Effector CD8-positive, alpha-beta T cell (primary cell): ENCODE measurements at places on chromosomes 3 and 15.

- DNase-seq = no peak
These were observed 16.1 kb downstream of the FGF7 start for GRCh38 chr15:49438962-49439631.

- no peak for DNase-seq
These were observed 8.4 kb downstream of the CSK start for GRCh38 chr15:74790080-74790916.

- no peak for DNase-seq
These were observed 842.4 kb downstream of the TBL1XR1 start for GRCh38 chr3:176354843-176355242.

DNA sequence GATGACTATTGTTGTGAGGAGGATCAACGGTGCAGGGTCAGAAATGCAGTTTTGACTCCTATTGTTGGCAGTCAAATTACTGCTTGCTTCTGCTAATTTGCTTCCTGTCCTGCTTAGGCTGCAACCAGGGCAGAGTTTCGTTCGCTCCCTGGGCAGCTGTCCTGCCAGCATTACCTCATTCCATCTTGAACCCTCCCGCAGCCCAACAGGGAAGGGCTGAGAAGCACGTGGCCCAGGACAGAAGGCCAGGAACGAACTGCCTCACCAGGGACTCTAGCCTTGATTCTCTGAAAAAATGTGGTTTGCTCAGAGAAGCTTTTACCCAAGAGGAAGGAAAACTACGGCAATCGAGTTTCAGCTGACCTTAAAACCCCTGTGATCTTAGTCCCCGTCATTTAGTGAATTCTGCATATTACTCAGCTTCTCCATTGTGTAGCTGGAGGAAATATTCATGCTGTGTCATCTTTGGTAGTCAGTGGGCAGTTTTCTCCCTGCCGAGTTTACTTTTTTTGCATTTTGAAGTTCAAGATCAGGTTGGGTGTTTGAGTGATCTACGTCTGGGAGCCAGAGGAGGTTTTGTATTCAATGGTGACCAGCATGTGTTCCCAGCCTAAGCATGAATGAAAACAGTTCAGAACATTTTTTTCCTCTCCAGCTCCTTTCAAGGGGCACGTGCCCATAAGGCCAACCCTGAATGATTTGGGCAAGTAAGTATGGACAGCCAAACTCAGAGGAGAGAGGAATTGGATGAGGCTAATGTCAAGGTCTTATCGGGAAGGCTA is 23.0 kb downstream of the TLNRD1 start:
- DNase-seq = no peak

GRCh38 chr3:50112462-50112861 is 23.7 kb downstream of the RBM5 start:
- DNase-seq = no peak

DNA sequence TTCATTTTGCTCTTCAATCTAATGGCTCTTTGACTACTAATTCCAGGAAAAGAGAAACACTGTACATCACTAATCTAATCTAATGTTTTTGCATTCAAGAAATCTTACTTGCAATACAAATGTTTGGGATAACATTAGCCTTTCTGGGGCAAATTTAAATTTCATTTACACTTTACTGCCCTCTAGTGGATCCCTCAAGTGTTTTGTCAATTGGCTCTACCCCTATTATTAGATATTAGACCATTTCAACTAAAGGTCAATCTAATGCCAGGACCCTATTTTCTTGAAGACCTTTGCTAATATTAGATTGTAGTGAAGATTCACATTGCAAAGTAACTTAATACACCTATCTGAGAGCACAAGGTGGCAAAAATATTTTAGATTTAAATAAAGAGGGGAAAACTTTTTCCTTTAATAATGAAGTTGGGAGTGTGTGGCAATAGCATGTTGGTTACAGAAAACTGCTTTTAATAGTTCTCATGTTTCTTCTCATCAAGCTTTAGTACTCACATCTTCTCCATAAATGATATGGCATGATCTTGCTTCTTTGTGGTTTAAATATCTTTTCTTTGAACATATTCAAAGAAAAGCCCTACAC is 5.0 kb downstream of the C2CD4A start:
- no peak for DNase-seq

DNA sequence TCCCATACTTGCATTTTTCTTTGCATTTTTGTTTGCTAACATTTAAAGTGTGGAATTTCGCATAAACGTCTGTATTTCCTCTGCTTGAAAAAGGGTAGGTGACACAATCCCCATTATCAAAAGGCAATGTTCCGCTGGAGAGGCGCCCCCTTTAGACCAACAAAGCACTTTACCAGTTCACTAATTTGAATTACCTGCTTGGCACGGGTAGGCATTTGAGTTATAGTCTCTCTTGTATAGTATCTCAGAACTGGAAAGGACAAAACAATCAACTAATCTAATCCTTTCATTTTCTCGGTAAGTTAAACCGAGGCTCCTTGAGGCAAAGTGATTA is 775 bp upstream of the CCDC39 start:
- DNase-seq = no peak

GRCh38 chr15:101120473-101120872 is 131.4 kb downstream of the CHSY1 start:
- no peak for DNase-seq

- DNase-seq = no peak
These were observed 169.4 kb downstream of the CHST2 start for GRCh38 chr3:143288944-143289343.

DNA sequence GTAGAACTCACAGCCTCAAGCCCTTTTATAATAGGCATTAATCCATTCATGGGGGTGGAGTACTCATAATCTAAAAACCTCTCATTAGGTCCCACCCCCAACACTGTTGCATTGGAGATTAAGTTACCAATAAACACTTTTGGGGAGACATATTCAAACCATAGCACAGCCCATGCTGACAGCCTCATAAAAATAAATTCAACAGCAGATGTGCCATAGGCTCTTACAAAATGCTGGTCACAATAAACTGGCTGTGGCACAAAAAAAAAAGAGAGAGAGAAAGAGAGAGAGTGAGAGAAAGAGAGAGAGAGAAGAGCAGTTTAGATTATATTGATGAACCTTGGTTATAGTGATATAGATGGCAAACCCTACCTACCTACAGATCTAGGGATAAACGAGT is 1000.9 kb downstream of the TUSC7 start:
- DNase-seq = no peak

- DNase-seq = no peak
These were observed 56.6 kb downstream of the LSM3 start for GRCh38 chr3:14235003-14235911.

GRCh38 chr3:32455609-32456428 is 46.8 kb downstream of the CMTM6 start:
- DNase-seq = no peak

GRCh38 chr3:104676241-104676640 is 690.5 kb upstream of the ALCAM start:
- DNase-seq = no peak

DNA sequence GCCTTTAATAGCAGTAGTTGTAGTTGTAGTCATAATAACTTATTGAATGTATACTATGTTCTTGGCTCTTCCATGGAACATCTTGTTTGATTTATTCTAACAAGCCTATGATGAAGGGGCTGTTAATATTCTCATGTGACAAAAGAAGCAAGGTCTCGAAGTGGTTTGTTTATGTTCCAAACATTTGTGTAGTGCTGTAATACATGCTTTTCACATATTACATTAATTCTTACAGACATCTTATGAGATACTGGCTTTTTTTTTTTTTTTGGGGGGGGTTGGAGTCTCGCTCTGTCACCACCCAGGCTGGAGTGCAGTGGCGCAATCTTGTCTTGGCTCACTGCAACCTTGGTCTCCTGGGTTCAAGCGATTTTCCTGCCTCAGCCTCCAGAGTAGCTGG is 252.3 kb downstream of the PTPRG start:
- DNase-seq = no peak

- DNase-seq = no peak
These were observed 48.7 kb upstream of the VILL start for GRCh38 chr3:37941608-37942508.

DNA sequence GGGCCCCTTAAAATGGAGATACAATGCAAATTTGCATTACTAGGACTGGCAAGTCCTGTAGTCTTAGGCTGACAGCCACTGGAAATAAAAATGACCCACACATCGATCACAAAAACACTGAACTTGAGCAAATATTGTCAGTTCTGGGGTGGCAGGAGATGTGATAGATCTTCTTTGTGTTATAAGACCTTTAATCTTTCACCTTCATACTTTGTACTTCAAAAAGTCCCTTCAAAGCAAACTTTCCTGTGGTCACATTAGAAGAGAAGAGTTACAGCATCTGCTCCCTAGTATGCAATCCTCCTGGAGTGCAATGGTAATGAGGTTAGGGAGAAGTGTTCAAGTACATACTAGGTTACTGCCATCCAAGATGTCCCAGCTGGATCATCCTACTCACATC is 149.4 kb upstream of the KCNMB2 start:
- no peak for DNase-seq
